B cell (primary cell): ENCODE measurements at places on chromosomes 5 and 9. TPM values are rescaled to one million over a fixed set of nuclear protein-coding genes. Genes with fewer than 3 reads are reported as not detected.

The BNC2 gene
- total RNA-seq, result not detected in 2 replicates

The PROB1 gene
- 3.0 and 3.7 TPM in 2 replicates for total RNA-seq

- no peak overlapping the region for H3K27ac ChIP-seq
- H3K4me3 ChIP-seq, result no peak overlapping the region
- H3K4me1 ChIP-seq, result no peaks in the 10 kb centered on the region
- DNase-seq, result no peak
- H3K27me3 ChIP-seq, result no peaks in the 10 kb centered on the region
Measured at GRCh38 chr5:79963261-79964061, 27.6 kb downstream of the MTX3 start.

GRCh38 chr9:133661846-133662540 is 25.8 kb downstream of the DBH start:
- peaks cover 8% of the 10 kb centered on the region for H3K27me3 ChIP-seq
- H3K27ac ChIP-seq, result no peak overlapping the region
- no peaks in the 10 kb centered on the region for H3K4me1 ChIP-seq
- DNase-seq, result no peak
- no peaks in the 10 kb centered on the region for H3K36me3 ChIP-seq

DNA sequence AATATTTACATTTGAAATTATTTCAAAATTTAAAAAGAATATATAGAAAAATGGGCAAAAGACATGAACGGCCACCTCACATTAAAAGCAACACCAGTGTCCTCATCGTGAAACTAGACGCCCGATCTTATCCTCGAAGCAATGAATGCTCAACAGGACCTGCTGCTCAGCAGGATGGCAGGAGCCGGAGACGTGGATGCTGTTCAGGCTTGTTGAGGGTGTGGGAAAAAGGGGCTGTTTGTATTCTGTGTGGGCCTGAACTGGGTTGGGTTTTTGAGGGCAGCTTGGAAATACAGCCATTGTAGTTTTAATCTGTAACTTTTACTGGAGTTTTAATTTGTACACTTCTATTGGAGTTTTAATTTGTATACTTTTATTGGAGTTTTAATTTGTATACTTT is 20.3 kb downstream of the EXOC3 start:
- no peaks in the 10 kb centered on the region for H3K27me3 ChIP-seq
- peaks cover 21% of the 10 kb centered on the region for H3K4me1 ChIP-seq
- H3K4me3 ChIP-seq, result no peak overlapping the region
- H3K36me3 ChIP-seq, result no peaks in the 10 kb centered on the region
- no peak for DNase-seq
- H3K27ac ChIP-seq, result peak overlapping the region; percentile 24

- H3K4me1 ChIP-seq, result no peaks in the 10 kb centered on the region
- no peak overlapping the region for H3K27ac ChIP-seq
- no peak for DNase-seq
- H3K27me3 ChIP-seq, result no peaks in the 10 kb centered on the region
- no peaks in the 10 kb centered on the region for H3K36me3 ChIP-seq
- no peak overlapping the region for H3K4me3 ChIP-seq
Measured at GRCh38 chr9:107210775-107211174, 72.3 kb upstream of the RAD23B start.
